ENCODE measurements at places on chromosomes 4 and X.

- no peak for DNase-seq
These were observed 1937.8 kb downstream of the PCDH7 start for GRCh38 chr4:32658019-32658418.

GRCh38 chr4:53800741-53801140 lies 209.5 kb upstream of the LNX1 start:
- no peak for DNase-seq

DNA sequence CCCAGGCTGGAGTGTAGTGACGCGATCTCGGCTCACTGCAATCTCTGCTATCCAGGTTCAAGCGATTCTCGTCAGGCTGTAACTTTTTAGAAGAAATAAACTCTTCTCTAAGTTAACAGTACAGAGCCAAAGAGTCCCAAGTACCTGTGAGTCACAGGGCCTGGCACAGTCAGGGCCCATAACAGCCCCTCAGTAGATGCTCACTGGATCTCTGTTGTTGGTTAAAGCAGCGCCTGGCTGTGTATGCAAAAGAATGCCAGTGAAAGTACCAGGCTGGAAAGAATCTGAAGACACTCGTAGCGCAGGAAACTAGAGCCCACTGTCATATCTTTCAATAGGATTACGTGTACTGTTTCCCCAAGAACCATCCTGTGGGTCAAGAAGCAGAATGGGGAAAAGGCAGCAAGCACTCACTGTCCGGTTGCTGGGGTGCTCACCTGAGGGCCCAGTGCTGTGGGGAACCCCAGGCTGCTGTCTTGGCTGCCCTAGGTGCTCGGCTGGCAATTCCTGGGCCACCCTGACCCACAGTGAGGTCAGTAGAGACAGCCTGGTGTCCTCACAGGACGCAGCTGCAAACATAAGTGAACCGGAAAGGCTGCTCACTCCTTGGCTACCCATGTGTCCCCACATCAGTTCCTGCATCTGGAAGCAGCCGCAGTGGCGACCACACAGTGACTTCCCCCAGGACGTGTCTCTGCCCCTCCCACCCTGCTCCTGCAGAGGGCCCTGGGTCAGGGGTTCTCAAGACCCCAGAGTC lies 3.1 kb upstream of the SLBP start:
- DNase-seq: no peak

- no peak for DNase-seq
These were observed 851.6 kb downstream of the CENPC start for GRCh38 chr4:66693694-66694093.

GRCh38 chr4:10750714-10751113 lies 66.1 kb upstream of the CLNK start:
- no peak for DNase-seq

DNA sequence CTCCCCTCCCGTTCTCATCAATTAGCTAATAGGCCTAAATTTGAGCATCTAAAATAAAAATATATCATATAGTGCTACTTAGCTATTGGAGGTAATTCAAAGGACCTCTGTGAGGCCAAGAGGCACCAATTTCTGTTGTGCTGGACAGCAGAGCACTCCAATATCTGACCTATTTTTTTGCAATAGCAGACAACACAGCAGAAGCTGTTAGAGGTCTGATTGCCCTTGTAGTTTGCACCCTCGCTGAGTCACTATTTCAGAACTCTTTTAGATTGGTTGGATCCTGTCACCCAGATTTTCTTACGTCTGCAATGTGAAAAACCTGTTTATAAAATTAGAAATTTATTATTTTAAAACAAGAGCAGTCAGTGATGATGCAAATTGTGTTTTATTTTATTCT lies 184.1 kb downstream of the CEP135 start:
- no peak for DNase-seq

DNA sequence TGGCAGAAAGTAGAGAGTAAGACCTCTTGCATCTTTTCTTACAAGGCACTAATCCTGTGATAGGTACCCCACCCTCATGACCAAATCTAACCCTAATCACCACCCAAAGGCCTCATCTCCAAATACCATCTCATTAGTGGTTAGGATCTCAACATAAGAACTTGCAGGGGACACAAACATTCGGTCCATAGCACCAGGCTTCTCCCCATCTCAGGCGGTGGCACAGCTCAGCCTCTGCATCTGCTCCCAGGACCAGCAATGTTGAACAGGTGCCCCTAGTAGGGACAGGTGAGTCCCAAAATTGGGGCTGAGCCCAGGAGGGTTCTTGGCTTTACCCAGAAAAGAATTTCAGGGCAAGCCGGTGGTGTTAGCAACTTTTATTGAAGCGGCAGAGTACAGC lies 8.4 kb upstream of the MRFAP1 start:
- DNase-seq: no peak

Data from activated CD4-positive, alpha-beta T cell treated with anti-CD3 and anti-CD28 coated beads for 24 hours (primary cell).